Upper lobe of right lung (tissue), 1 donor: ENCODE measurements at places on chromosomes 2 and 18. TPM values are rescaled to one million over a fixed set of nuclear protein-coding genes. Genes with fewer than 3 reads are reported as not detected.

DNA sequence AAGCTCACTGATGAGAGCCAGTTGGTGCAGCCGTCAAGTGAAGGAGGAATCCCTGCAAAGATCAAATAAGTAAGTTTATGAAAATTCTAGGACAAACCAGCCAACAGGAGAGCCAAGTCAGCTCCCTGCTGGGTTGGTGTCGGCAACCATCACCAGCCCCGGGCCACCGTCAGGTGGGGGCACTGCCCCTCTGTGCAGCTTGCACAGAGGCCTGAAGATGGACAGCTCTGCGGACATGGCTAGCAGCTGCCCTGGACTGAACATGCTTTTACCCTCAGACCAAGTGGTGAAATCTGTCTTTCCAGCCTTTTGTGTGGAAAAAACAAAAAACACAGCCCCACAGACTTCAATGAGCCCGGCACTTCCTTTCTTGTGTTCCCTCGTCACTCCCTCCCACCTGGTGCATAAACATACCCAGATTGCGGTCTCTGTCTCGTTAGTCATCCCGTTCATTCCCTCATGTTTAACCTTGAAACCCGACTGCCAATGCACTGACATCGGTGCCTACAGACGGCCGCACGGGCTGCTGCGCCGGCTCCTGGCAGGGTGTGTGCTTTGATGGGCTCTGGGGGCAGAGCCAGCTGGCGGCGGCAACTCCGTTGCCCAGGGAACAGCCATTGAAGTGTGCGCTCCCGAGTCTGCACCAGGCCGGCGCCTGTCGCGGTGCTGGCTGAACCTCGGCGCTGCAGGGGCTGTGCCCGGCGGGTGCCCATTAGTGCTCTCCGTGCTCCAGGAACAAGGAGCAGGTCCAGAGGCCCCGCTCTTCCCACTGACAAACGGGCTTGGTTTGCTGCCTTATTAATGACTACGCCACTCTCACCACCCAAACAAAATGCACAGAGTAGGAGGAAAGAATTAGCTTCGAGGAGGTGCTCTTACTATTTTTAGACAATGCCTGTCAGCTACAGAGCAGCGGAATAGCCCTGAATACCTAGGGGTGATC lies 95.3 kb downstream of the EIPR1 start:
- no peak for DNase-seq

GRCh38 chr2:111117598-111118480 lies 2.9 kb upstream of the BCL2L11 start:
- DNase-seq: no peak

- no peak for DNase-seq
These were observed 65.7 kb upstream of the CTAGE1 start for GRCh38 chr18:22483407-22483806.

The PGAP1 gene
- total RNA-seq: 15.2 TPM

The SH2D6 gene
- total RNA-seq: 1.0 TPM

GRCh38 chr2:42523341-42523740 lies 29.6 kb upstream of the KCNG3 start:
- DNase-seq: no peak

The SNORC gene
- 0.96 TPM for total RNA-seq

DNA sequence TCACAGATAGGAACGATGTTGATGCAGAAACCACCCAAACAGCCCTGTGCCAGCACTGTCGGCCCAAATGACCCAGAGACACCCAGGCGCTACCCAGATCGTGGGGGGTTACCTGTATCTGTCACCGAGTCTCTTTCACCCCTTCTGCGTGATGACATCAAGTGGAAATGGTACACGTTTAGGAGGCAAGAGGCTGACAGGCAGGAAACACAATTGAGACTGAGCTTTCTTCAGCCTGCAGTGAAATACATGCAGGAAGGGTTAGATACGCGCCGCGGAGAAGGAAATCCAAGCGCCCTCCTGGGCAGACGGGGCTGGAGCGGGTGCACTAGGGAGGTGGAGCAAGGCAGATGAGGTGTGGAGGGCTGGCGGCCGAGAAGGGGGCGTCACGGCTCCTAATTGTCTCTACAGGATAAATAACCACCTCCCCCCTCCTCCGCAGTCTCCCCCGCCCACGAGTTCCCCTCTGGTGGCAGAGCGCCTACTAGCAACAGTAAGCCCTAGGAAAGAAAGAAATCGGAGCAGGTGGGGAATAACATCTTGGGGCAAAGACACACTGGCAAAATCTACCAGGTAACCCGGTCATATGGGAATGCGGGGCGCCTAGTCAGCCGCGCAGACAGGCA lies at the start of gene RNF152:
RNF152 (minus strand) TSS at position 325 of the 626 bp plus-strand sequence. CDS start 76,544 bp downstream, outside the sequence.
- DNase-seq: peak; percentile 63

- DNase-seq: no peak
These were observed 1.1 kb downstream of the MYCN start for GRCh38 chr2:15941481-15941850.

The PROM2 gene
- 6.0 TPM for total RNA-seq

The SH3BP4 gene
- 29.6 TPM for total RNA-seq

DNA sequence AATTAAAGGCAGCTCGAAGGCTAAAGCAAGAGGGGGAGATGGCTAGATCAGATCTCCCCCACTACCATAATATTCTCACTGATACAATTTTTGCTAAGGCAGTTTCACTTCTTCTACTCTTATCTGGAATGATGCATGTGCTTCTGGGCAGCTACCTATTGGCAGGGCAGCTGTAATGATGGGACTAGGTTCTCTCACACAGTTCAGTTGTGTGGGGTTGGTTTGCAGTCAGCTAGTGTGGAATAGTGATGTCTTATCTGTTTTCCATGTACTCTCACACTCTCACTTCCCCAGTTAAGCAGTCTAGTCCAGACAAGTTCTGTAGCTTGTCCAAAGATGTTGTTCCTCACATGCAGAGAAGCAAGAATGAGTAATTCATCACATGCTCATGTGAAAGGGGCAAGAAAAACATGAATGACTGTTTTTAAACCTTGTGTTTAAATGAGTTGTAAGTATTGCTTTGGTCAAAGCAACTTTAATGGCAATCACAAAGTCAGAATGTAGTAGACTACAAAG lies 836.1 kb downstream of the CBLN2 start:
- no peak for DNase-seq

DNA sequence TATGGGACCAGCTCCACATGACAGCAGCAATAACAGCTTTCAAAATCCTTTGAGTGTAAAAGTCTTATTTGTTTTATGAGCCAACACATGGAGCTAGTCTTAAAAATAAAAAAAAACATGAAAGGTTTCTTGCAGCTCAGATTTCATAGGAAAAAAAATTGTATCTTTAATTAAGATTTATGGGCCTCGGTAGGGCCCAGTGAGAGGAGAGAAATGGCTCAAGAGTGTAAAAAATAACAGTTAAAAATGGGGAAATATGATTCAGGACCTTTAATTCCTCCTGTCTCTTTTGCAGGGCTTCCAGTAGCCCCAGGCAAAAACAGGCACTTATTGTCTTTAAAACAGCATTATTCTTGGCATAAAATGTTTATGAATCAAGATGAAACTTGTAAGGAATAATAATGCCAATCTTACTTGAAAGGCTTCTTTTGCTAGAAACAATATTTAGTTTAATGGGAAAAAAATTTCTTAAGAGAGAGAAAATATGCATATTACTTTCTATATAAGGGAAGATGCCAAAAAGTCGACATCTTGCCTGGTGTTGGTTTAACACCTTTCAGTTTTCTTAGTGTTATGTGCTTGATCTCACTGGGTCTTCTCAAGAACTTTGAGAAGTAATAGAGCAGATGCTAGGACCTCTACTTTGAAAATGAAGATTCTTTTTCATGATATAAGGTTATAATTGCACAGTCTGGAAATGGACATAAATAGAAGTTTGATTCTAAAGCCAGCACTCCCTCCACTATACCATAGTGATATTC lies 71.3 kb upstream of the SETBP1 start:
- DNase-seq: no peak

- DNase-seq: no peak
These were observed 178.2 kb upstream of the ZC3H15 start for GRCh38 chr2:186307871-186308270.

- DNase-seq: no peak
These were observed 34.1 kb upstream of the FAP start for GRCh38 chr2:162277381-162277780.

The UGT1A6 gene
- 3.2 TPM for total RNA-seq

DNA sequence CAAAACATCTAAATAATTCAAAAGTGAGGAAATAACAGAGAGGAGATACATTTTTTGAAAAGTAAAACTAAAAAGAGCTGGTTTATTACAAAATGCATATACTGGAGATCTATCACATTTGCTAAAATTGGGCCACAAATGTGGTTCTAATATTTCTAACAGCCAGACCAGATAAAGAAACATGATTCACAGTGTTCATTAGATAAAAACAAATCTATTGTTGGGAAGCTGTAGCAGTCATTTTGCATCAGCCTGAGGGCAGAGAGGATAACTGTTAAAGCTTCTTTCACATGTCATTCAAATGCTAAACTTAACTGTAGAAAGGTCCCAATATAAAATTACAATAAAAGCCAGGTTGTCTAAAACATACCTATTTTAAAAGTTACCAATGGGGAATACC lies 148.3 kb downstream of the GULP1 start:
- DNase-seq: no peak

DNA sequence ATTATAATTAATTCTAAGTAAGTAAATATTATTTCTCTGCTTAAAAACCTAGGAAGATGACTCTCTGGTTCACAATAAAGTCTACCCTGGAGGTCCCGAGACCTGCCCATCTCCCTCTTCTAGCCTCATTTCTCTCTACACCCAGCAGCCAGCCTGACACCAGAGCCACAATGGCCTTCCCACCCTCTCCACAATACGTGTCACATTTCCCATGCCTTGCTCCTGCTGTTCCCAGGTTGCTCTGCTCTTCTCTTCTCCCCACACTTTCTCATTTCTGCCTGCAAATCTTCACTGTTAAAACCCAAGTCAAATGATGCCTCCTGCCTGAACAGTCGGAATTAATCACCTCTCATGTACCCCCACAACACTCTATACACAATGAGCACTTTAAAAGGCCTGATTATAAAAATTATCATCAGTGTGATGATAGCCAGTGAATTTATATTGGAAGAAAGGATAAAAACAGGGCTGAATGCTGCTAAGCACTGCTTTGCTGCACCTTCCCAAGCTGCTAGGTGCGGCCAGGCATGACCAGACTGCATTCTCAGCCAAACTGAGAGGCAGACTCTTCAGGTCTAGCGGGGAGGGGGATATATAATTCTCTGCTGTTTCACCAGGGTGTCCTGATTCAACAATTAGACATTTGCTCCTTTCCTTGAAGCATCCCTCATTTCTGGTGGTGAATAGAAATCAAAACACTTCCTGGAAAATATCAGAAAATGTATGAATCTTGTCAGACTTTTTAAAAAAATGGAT lies 160.6 kb downstream of the DTNA start:
- DNase-seq: no peak

The FMNL2 gene
- 69.5 TPM for total RNA-seq

- no peak for DNase-seq
These were observed 67.7 kb upstream of the CTLA4 start for GRCh38 chr2:203799908-203800307.

DNA sequence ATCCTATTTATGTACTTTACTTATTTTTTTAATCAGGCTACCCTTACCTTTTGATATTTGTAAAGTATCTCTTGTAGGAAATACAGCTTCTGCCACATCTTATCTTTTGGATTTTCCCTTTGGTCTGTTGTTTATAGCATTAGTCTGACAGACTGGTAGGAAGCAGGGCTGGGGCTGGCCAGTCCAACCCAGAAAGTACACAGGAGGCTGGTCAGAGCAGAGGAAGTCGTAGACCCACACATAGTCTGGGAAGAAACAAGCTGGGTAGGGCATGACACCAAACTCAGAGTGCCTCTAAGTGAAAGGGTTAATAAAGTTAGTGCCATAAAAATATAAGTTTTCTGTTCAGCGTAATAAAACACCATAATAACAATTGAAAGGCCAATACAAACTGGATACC lies 51.7 kb downstream of the BOLA3 start:
- no peak for DNase-seq

DNA sequence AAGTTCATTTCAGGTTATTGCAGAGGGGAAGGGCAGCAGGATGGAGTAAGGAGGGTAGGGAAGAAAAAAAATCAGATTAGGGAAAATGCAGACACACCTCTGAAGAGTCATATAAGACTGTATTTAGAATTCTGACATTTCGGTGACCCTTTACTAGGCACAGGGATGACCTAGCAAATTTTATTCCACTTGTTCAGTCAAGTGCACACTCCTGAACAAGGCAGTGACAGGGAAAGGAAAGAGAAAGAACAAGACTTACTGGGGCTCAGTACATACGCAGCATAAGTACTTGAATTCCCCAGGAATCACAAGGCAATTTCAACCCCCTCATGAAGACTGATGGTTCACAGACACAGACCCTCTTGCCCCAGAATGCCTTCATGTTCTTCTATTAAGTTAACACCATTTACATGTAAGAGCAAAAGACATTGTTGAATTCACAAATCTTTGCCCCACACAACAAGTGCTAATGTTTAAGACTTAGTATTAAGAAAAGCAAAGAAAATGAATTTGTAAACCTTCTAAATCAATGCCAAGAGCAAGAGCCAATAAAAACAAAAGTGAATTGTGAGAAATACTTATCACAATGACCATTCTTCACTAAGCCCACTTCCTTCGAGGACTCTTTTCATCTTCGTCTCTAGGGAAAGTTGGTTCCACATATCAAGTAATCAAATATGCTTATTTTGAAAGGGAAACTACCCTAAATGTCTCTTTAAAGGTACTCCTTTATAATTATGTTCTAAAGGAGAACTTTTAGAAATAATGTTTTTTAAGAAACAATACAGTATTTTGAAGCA lies 47.0 kb downstream of the COBLL1 start:
- no peak for DNase-seq

DNA sequence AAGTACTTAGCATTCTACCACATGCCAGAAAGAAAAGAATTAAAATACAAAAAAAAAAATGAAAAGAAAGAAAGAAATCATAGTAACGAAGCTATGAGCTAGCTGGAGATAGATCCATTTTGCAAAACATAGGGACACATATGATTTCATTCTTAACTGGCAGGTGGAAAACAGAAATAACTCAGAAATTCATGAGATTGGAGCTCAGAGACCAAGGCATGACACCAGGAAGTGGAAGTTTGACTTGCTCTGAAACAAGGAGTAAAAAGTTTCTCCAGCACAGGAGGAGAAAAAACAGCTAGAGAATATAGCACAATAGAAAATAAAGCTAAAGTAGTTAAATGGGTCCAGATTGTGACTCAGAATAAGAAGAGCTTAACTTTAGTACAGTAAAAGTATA lies 278.1 kb downstream of the ZEB2 start:
- DNase-seq: no peak

DNA sequence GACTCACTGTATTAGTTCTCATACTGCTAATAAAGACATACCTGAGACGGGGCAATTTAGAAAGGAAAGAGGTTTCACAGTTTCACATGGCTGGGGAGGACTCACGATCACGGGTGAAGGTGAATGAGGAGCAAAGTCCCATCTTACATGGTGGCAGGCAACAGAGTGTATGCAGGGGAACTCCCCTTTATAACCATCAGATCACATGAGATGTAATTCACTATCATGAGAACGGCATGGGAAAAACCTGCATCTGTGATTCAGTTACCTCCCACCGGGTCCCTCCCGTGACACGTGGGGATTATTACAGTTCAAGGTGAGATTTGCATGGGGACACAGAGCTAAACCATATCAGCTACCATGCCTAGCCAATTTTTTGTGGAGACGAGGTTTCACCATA lies 168.2 kb downstream of the NEDD4L start:
- DNase-seq: no peak

The SERPINB2 gene
- 0.38 TPM for total RNA-seq

- DNase-seq: no peak
These were observed 163.6 kb downstream of the AGPS start for GRCh38 chr2:177556153-177556552.

The DSC1 gene
- total RNA-seq: not detected
